ENCODE measurements at places on chromosomes 3 and 15.

- peak; percentile 48 for DNase-seq
Measured at GRCh38 chr15:101613130-101614000, 38.8 kb downstream of the TM2D3 start.

DNA sequence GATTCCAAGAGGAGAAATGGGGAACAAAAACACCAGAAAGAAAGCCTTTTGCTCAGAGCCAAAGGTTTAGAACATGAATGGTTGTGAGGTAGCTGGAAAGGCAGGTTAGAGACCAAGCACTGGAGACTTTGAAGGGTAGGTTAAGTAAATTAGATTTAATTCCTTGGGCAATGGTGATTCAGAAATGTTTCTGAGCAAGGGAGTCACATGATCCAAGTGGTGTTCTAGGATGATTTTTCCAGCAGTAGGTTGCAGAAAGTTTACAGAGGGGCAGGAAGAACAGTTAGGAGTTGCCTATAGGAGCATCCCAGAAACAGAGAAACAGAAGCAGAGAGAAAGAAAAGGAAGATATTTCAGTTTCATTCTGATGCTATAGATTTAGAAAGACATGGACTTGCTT lies 139.8 kb downstream of the WDR76 start:
- DNase-seq: no peak

DNA sequence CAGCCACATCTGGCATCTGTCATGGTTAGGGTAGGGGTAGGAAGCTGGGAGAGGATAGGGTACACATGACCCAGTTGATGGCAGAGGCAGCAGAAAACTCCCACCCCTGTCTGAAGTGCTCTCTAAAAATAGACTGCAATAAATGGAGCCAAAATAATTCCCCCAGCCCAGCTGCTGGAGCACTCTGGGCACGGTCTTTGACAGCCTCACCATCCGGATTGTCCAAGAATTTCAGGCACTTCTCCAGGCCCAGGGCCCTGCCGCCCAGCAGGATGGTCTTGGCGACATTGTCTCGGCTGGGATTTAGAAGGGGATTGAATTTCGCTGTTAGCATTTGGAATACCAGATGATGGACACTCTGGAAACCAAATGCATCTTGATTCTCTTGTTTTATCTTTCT lies 103.7 kb downstream of the IQSEC1 start:
- no peak for DNase-seq

- DNase-seq: no peak
Measured at GRCh38 chr3:194421-194820, 2.1 kb upstream of the CHL1 start.

- peak; percentile 44 for DNase-seq
Measured at GRCh38 chr3:49901366-49902339, 2.0 kb downstream of the MST1R start.

DNA sequence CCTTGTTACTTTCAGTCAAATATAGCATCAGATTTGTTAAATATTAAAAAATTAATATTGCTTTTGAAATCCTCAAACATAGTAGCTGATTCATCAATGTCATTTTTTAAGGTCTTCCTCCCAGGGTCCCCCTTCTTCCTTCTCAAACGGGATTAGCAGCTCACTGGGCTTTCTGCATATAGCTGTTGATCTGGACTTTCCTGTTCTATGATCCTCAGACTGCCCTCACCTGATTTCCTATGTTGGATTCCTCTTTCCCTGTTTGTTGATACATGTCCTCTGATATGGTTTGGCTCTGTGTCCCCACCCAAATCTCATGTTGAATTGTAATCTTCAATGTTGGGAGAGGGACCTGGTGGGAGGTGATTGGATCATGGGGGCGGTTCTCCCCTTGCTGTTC lies 5.8 kb downstream of the GUCA1C start:
- DNase-seq: no peak

DNA sequence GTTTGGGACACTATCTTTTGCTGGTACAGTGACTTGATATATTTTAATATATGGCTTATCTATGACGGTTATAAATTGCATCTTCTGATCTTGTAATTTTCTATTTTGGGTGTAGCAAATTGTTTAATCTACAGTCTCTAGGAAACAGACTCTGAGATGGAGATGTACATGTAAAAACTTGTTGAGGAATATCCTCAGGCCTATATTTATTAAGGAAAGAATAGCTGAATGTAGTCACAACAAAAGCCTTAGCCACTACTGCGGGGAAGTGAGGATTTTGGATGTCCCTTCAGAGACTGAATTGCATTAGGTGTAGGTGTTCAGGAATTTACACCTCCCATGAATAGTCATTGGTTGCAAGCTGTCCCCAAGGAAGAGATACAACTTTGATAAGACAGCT lies 13.8 kb upstream of the OR5K3 start:
- DNase-seq: no peak

GRCh38 chr3:67048715-67049074 lies 50.6 kb downstream of the KBTBD8 start:
- no peak for DNase-seq

DNA sequence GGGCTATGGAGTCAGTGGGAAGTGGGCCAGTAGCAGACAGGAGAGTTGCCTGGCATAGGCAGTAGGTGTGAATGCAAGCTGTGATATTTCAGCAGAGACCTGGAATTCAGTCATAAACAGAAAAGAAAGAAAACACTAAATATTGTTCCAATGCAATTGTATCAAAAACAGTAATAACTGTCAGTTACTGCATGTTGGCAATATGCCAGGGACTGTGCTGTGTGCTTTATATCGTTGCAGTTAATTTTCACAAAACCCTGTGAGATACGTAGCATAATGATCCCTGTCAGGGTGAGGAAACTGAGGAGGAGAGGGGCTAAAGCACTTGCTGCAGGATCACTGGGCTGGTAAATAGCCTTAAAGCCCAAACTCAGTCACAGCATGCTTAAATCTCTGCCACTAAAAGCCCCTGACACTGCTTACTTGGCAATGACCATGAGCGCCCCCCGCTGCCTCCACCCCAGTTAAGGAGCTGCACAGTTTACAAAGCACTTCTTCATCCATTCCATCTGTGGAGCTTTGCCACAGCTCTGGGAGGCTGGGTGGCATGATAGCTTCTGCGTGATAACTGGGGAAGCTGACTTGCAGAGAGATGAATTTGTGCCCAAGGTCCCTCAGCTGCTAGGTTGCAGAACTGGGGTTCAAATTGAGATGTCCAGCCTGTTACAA lies 3.9 kb downstream of the SLC6A1 start:
- no peak for DNase-seq

DNA sequence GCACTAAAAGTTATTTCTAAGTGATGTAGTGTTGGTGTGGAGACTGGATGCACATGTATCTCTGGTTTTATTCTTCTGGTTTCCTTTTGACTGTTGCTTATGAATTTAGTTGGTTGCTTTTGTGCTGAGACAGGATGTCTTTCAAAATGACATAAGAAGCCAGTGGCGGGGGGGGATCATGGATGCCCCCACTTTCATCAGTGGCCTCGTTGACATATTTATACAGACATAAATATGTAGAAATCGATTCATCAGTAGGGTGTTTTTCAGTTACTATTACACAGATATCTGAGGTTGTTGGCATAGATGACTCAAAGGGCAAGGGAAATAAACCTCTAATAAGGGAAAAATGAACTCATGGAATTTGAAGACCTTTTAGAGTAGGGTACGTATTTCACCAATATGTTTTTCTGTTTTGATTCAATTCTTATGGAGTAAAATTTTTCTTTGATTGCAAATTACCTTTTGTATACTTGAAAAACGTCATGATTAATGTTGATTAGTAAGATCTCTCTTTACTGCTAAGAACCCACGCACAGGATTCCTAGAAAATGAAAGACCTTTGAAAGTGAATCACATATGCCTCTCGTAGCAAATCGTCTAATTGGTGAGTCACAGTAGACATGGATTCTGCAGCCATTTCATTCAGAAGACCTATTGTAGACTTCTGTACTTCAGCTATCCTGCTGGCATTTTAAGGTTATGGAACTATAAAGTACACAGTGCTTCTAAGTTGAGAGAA lies 97.4 kb upstream of the RBMS3 start:
- peak; percentile 53 for DNase-seq

DNA sequence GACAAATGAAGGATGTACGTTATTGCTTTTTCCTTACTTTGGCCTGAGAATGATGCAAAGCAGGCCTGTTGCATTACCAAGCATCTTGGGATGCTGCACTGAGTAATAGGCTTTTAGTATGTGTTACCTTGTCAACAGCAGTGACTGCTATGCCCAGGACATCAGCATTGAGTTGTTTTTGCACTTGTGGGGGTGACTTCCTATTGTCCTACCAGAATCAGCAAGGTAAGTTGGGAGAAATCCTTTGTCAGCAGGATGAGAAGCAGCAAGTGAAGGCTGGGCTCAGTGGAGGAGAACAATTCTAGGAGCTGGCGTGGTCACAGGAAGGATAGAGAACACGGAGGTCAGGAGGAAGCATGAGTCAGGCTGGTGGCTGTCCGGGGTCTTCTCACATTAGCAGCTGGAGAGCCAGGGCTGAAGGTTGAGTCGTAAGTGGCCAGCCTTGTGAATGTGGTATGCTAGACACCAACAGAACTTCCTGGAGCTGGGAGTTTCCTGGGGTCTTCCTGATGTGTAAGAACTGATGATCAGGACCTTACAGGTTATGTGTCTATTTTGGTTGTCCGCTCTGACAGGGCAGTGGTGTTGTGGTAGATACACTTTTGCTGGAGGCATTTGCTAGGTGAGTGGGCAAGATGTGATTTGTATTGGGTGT lies 142.7 kb downstream of the FNDC3B start:
- DNase-seq: peak; percentile 64

DNA sequence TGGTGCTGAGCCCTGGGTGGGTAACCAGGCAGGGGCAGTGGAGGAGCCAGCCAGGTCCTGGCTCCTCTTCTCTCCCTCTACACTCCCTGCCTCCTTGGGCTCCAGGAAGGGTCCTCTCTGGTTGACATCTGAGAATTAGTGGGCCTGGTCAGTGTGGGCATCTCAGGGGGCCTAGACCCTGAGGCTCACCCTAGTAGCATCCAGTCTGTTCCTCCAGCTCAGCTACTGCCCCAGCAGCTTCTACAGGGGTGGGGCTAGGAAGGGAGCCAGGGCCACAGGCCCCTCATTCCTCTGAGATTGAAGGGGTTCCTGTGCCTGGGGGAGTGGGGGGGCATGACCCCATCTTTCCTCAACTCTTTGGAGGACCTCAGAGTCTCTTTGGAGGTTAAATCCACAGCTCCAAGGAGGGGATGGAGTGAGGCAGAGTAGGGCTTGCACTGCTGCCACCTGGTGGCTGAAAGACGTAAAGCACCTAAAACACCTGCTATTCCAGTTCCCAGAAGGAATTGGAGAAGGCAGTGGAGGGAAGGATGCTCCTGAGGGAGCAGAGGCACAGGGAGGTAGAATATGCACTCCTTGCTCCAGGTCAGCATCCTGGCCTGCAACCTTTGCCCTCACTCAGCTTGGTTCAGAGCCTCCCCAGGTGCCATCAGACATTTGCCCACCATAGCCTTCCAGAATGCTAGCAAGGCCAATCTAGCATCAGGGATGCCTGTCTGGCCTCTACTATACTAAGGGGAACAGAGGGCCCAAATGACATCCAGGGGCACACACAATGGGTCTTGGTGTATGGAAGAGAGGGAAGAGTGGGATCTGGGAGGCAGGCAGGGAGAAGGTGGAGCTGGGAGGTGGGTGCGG lies 25.1 kb downstream of the C3orf18 start:
- peak; percentile 52 for DNase-seq

DNA sequence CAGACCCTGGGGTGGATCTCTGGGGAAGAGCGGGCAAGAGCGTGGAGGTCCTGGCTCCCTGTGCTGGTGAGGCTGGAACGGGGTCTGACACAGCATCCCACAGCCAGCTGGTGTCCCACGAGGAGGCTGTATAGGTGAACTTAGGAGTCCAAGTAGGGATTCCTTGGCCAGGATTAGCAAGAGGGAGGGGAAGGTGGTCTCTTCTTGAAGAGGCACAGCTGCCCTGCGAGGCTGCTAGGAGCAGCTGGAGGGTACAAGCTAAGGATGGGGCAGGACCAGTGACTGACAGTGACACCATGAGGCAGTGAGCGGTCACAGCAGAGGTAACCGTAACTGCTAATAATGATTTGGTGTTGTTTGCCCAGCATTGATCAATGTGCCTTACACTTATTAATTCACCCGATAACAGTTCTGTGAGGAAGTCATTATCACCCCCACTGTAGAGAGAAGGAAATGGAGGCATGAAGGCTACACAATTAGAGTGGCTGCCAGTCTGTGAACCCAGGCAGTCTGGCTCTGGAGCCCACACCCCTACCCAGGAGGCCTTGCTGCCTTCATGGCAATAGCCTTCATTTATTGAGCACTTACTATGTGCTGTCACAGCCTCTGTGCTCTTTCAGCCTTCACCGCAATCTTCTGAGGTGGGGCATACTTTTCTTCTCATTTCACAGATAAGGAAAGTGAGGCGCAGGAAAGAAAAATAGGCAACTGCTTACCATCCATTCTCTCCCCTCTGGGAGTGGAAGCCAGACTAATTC lies 59.4 kb downstream of the TMEM44 start:
- peak; percentile 67 for DNase-seq

- no peak for DNase-seq
Measured at GRCh38 chr3:131031660-131032059, 5.0 kb downstream of the NEK11 start.

DNA sequence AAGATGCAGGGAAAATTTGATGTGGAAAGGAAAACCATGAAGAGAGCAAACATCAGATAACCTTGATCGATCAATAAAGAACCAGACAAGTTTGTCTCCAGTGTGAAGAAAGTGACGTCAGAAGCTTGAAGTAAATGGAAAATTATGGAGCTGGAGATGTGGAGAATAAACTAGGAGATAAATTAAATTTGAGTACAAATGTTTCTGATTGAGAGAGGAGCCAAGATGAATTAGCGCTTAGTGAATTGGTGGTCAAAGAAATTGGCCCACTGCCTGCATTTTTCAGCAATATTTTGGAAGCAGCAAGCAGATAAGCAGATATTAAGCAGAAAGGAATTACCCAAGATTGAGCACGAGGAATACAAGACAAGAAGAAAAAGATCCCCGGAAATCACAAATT lies 567.3 kb upstream of the ZNF385D start:
- no peak for DNase-seq

DNA sequence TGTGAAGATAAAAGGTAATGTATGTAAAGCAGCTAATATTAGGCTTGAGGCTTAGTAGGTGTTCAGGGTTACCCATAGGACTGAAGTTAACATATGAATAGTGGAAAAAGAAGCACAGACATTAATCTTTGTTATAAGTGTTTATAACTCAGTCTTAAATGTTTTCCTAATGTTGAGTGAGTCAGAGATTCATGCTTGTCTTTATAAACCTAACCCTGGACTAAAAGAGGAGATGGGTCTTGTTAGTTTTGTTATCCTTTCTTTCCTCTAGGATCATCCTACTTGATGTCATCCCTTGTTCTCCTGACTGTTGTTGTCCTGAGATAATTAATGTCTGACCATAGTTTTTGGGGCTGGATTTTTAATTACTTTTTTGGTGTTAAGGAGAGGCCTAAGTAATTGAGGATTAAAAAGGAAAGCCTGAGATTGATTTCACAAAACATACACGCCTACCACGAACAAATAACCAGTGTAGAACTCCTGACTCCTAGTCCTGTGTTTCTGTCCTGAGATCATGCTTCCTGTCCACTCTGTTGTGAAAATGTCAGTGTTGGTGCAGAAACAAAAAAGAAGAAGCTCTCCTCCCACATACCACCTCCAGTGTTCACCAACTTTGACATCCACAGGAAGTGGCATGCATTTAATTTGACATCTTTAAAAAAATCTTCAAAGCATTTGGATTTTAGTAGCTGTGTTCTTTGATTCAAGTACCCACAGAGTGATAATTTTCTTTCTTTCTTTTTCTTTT lies 8.4 kb downstream of the MITF start:
- peak; percentile 71 for DNase-seq

Measured in fibroblast of villous mesenchyme (primary cell).